ENCODE measurements at places on chromosomes 1 and 21. TPM values are rescaled to one million over a fixed set of nuclear protein-coding genes. Genes with fewer than 3 reads are reported as not detected.
A peak's percentile ranks its signal among the peaks of the same experiment; 100 is the strongest.

DNA sequence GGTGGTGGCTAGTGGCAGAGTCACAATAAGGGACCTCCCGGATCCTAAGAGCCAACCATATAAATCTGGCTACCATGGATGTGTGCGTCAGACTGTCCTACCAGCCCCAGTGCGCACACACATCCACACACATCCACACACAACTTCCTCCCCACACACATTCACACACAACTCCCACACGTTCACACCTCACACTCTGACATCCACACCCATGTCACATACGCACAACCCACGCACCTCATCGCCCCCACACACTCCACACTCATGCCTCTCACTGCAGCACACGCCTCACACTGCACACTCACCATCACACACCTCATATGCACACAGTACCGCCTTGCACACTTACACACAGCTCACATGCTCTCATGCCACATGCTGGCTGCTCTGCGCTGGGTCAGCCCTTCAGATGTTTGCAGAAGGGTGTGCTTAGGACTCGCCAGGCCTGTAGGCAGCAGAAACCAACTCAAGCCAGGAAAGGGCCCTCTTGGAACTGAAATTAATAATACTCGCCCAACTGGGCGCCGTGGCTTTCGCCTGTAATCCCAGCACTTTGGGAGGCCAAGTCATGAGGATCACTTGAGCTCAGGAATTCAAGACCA lies 3.0 kb downstream of the LDLRAD2 start:
- DNase-seq: no peak
- H3K36me3 ChIP-seq: no peaks in the 10 kb centered on the region
- no peak overlapping the region for H3K27ac ChIP-seq
- peak overlapping the region; percentile 61 for H3K4me3 ChIP-seq

FMO4 gene
- 1.0 TPM for total RNA-seq

UHMK1 gene
- 30.2 TPM for total RNA-seq

GJA8 gene
- not detected for total RNA-seq

USF1 gene
- total RNA-seq: 71.7 TPM

GRCh38 chr1:153058826-153059784 lies 1.8 kb upstream of the SPRR2A start:
- H3K4me3 ChIP-seq: no peak overlapping the region
- H3K36me3 ChIP-seq: no peaks in the 10 kb centered on the region

GRCh38 chr21:46423546-46424038 lies 35.1 kb upstream of the DIP2A start:
- H3K36me3 ChIP-seq: peaks cover 6% of the 10 kb centered on the region
- peak overlapping the region; percentile 70 for H3K27ac ChIP-seq
- peaks cover 13% of the 10 kb centered on the region for H3K4me1 ChIP-seq
- peak; percentile 76 for DNase-seq

Data from GM23338 (cell line).